ENCODE measurements at places on chromosomes 6 and 20.

DNA sequence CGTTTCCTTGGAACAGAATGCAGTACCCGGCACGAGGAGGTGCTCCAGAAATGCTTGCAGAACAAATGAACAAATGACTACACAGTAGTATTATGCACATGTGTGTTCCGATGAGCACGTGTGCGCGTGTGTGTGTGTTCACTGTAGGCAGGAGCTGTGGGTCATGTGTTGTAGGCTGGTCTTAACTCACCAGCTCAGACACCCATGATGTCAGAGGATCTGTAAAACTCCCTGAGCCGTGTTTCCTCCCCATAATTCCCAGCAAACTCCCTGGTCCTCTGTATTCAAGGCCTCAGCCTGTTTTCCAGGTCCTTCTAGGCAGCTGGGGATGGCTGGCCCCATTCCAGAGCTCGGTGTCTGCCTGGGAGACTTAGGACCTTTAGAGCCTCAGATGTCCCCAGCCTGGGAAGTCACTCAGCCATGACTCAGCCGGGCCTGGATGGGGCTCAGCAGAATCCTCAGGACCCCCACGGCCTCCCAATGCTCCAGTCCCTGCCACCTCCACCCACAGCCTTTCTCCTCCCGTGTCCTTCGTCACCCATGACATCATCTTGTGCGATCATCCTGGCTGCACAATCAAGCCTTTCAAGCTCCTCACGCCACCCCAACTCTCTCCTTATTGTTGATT lies 475.0 kb upstream of the SULF2 start:
- DNase-seq: peak; percentile 46

GRCh38 chr6:152166497-152166896 lies 359.0 kb downstream of the ESR1 start:
- DNase-seq: no peak

DNA sequence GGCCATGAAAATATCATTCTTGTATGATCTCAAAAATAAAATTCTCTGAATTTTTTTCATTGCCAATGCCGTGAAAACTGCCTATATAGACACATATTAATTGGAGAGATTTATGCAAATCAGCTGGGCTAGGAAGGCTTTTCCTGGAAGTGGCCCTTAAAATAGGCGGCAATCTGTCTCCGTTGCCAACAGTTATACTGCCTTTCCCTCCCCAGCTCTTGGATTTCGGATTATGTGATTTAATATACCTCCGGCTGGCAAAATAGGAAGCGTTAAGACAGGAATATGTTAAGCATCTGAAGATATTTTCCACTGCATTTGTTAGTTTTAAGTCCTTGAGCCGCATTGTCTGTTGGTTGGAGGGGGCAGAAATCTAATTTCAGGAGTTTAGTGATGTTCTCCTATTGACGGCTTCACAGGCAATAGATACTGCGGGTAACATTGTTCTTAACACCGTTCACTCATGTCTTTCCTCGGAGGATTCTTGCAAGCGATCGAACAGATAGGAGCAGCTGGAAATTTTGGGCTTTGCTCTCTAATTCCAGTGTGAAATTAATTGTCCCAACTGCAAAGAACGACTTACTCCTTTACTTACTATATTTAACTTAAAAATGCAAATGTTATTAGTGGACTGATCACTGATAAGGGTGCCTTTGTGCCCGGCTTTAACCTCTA lies 113.3 kb downstream of the LINC00237 start:
- DNase-seq: no peak

DNA sequence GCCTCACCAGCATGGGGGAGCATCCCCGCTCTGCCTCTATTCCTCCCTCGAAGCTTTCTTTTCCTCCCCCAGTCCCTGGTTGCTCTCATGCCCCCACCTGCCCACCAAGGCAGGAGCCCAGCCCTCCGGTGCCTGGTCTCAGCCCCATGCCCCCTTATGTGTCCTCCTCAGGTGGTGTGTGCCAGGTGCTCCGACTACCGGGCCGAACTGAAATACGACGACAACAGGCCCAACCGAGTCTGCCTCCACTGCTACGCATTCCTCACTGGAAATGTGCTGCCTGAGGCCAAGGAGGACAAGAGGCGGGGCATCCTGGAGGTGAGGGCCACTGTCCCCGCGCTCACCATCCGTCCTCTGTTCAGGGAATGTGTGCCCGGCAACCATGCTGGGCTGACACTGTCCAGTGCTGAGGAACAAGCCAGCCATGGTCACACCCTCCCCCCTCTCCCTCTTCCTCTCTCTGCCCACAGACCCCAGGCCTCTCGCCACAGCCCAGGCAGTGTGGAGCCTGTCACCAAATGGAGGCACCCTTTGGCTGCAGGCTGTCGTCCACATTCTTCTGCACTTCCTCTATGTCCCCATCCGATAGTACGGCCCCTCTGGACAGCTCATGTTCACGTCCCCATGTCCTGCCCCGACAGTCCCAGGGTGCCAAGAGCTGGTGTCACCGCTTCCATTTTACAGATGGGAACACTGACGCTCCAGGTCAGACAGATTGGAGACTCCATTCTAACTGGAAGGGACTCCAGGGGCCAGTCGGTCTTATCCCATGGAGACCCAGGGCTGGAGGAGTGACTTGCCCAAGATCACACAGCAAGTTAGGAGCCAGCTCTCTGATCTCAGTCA lies 20.4 kb downstream of the FGD2 start:
- no peak for DNase-seq

GRCh38 chr6:125586074-125586473 lies 163.4 kb upstream of the HEY2 start:
- DNase-seq: no peak

DNA sequence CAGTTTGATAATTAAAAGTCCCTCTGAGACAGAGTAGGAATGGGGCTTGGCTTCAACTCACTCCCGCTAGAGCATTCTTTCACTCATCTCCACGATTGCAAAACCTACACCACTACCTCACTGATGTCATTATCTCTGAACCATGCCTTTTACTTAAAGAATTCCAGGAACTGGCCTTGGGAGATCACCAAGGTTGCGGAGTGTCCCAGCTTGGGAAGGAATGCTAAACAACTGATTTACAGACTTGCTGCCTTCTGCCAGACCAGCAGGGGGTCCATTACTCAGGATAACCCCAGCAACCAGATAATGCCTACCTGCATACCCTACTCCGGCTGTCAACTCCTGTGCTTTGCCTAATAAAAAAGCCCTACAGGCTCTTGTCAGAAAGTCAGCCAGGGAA lies 102.2 kb upstream of the RALGAPA2 start:
- peak; percentile 91 for DNase-seq

DNA sequence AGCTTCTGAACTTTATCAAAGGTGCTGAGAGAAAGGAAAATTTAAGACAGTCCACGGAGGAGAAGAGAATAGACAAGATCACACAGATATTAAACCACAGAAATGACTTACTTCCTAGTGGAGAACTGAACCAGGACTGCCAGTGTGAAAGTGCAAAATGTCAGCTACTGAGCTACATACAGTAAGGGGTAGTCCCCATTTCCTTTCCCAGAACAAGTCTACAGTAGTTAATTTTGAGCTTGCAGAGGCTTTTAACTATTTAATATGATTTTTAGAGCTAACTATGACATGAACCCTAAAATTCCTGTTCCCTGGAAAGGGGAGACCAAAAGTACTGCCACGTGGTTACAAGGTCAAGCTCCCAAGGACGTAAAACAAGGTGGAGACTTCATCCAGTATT lies 45.1 kb downstream of the CEP85L start:
- DNase-seq: no peak

- DNase-seq: peak; percentile 93
These were observed 129.7 kb downstream of the FAXC start for GRCh38 chr6:99219788-99220187.

GRCh38 chr6:41798901-41799558 lies 11.5 kb downstream of the TOMM6 start:
- peak; percentile 13 for DNase-seq

DNA sequence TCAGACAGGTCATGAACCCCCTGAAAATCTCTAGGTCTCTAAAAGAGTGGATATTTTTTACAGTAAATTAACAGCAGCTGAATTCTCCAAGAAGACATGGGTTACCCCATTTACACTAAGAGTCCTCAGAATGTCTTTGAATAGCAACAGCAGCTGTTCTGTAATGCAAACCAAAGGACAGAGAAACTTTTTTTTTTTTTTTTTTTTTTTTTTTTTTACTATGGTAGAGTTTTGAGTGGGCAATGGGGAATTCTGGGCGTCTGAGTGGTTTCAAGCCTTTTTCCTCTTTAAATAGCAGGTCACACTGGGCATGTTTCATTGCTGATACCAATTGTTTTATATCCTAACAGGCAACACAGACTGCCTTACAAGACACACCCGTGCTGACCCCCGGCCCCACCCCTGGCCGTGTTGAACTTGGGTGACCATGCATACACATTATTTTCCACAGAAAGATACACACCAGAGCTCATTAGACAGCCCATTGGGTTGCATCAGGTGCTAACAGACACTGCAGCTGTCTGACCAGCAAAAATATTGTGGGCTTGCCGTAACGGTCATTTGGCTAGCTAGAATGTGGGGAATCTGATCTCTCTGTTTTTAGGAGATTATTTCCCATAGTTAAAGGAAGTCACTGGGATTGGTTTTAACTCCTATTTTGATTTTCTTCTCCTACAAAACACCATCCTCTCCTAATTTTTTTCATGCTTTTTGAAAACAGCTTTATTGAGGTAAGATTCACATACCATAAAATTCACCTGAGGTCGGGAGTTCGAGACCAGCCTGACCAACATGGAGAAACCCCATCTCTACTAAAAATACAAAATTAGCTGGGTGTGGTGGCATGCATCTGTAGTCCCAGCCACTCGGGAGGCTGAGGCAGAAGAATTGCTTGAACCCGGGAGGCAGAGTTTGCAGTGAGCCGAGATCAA lies 26.7 kb upstream of the IRF4 start:
- DNase-seq: no peak

GRCh38 chr6:131007286-131007685 lies 55.8 kb downstream of the EPB41L2 start:
- DNase-seq: no peak

GRCh38 chr20:61192337-61192950 lies 59.6 kb upstream of the CDH4 start:
- no peak for DNase-seq

DNA sequence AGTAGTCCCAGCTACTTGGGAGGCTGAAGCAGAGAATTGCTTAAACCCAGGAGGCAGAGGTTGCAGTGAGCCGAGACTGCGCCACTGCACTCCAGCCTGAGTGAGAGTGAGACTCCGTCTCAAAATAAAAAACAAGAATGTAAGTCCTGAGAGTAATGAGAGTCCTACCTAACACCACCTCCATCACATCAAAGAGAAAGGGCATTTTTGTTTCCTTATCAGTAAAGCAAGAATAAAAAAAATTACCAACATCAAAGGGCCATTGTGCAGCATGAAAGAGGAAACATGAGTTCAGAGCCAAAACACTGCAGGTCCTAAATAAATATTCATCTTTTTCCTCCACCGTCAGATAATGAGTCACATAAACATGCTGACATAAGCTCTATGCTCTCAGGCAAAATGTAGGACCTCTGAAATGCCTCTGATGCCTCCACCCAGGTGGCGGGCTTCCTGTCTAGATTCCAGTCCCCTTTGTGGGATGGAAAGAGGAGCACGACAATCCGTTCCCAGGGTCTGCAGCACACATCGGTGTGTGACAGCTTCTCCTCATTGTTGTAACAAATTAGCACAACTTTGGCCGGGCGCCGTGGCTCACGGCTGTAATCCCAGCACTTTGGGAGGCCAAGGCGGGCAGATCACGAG lies 7.2 kb downstream of the ATP9A start:
- peak; percentile 58 for DNase-seq
